ENCODE measurements at places on chromosomes 6 and 20. TPM values are rescaled to one million over a fixed set of nuclear protein-coding genes. Genes with fewer than 3 reads are reported as not detected.
A peak's percentile ranks its signal among the peaks of the same experiment; 100 is the strongest.

GRCh38 chr6:56739836-56740815 is 97.4 kb upstream of the DST start:
- no peak for DNase-seq
- H3K27me3 ChIP-seq: no peaks in the 10 kb centered on the region
- H3K27ac ChIP-seq: no peak overlapping the region
- peaks cover under 1% of the 10 kb centered on the region for H3K36me3 ChIP-seq

DNA sequence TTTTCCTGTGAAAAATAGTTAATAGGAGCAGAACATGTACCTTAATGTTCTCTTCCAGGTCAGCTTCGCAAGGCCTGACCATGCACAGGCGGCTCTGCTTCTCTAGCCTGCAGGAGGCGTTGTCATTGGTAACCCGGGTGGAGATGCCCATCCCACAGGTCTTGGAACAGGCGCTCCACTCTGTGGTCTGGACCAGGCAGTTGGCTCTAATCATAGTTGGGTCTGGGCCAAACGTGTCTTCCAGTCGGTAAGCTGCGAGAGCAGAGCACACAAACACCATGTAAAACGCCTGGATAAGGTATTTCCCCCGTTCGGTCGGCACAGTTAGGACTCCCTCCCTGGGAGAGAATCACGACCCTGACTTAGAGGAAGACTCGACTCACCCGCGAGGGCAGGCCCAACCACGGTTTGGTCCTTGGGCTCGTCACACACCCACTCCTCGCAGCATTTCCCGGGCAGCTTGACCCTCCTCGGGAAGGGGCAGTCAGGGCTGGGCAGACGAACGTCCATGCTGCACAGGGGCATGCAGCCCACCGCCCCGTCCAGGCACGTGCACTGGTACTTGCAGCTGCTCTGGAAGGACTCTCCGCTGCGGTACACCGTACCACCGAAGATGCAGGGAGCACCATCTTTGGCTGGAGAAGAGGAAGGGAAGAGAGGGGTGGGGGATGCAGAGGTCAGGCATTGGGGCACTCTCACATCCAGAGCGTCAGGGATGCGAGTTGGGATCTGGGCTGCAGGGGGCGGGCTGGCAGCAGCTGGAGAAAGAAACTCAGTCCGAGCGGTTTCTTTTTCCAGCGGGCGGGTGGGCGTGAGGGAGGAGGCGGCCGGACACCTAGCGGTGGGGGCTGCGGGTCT is 1.0 kb downstream of the CCN2 start:
- DNase-seq: peak; percentile 95
- no peaks in the 10 kb centered on the region for H3K27me3 ChIP-seq
- peaks cover 24% of the 10 kb centered on the region for H3K36me3 ChIP-seq
- peaks cover 46% of the 10 kb centered on the region for H3K4me1 ChIP-seq

- no peak overlapping the region for H3K27ac ChIP-seq
- DNase-seq: peak; percentile 30
- H3K36me3 ChIP-seq: no peaks in the 10 kb centered on the region
- no peaks in the 10 kb centered on the region for H3K27me3 ChIP-seq
Observed at GRCh38 chr6:17226786-17227233, 54.4 kb upstream of the RBM24 start.

GRCh38 chr6:1407499-1407990 is 18.2 kb downstream of the FOXF2 start:
- H3K4me1 ChIP-seq: no peaks in the 10 kb centered on the region
- H3K27me3 ChIP-seq: no peaks in the 10 kb centered on the region
- H3K27ac ChIP-seq: no peak overlapping the region
- DNase-seq: peak; percentile 35

Gene TP53TG5
- 0.55 TPM for polyA plus RNA-seq

DNA sequence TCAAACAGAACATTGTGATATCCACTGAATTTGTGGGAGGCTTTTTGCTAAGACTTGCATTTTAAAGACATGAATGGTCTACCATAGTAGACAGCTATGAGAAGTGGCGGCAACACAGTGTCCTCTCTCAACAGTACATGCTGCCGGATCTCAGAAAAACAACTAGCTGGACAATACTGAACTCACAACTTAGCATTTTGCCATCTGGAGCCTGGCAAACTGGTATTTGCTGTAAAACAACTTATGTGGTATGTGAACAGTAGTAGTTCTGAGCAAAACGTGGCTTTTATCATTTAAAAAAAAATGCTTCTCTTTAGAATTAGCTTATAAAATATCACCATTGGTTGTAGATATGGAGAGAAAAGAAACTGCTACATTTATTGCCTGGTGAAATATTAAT is 3.3 kb upstream of the PXDC1 start:
- no peaks in the 10 kb centered on the region for H3K27me3 ChIP-seq
- no peaks in the 10 kb centered on the region for H3K36me3 ChIP-seq
- H3K4me1 ChIP-seq: peaks cover 12% of the 10 kb centered on the region
- DNase-seq: no peak
- H3K27ac ChIP-seq: no peak overlapping the region

- no peaks in the 10 kb centered on the region for H3K36me3 ChIP-seq
- no peak overlapping the region for H3K4me3 ChIP-seq
- no peaks in the 10 kb centered on the region for H3K27me3 ChIP-seq
- no peak overlapping the region for H3K27ac ChIP-seq
Observed at GRCh38 chr6:20340068-20340848, 61.4 kb upstream of the E2F3 start.

Gene ZSCAN23
- 0.13 TPM for polyA plus RNA-seq

Gene PDE10A
- 0.21 TPM for polyA plus RNA-seq
